ENCODE measurements at places on chromosomes 13 and 19.

DNA sequence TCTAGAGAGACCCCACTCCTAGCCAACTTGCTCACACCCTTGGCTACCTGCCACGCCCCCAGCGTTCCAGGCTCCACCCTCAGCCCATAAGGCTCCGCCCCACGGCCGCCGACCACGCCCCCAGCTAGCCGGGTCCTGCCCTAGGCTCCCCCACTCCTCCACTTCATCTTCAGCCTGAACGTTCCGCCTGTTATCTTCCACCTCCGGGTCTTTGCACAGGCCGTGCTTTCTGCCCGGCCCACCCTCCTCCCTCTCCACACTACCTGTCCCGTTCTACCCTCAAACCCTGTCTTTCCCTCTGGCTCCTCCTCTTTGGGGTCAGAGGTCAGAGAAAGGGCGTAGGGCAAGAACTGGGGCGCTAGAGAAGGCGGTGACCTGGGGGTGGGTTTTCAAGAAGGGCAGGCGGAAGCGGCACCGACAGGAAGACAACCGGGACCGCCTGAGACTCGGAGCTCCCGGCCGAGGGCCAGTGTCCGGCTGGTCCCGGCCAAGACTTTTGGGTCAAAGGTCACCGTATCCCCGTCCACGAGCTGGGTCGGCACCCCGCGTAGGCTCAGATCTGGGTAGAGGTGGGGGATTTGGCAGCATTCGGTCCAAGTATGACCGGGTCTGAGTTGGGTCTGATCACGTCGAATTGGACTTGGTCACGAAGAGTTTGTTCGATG is 2.2 kb downstream of the PDE4C start:
- DNase-seq, result no peak

- no peak for DNase-seq
Observed at GRCh38 chr19:55206664-55207500, 2.4 kb downstream of the PTPRH start.

GRCh38 chr13:42405665-42406390 is 133.9 kb downstream of the AKAP11 start:
- DNase-seq, result no peak

GRCh38 chr19:35816262-35816661 is 3.6 kb upstream of the PRODH2 start:
- no peak for DNase-seq

DNA sequence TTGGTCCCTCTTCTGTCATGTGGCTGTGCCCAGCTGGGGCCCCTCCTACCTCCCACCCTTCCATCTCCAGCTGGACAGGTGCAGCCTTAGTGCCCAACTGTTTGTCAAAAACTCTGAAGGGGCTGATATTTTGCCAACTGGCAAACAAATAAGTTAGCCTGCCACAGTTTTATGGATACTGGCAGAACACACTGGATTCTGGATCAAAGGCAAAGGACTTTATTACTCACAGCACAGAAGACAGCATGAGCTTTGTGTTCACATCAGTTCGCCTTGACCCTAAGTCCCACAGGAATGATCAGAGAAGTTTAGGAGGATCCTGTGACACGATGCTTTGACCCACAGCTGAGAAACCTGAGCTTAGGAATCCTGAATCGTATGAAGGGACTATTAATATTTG is 16.4 kb downstream of the KLK2 start:
- DNase-seq, result no peak

- no peak for DNase-seq
Observed at GRCh38 chr13:23580684-23581060, 10.5 kb downstream of the TNFRSF19 start.

- DNase-seq, result no peak
Observed at GRCh38 chr13:67996101-67996500, 766.0 kb upstream of the PCDH9 start.

DNA sequence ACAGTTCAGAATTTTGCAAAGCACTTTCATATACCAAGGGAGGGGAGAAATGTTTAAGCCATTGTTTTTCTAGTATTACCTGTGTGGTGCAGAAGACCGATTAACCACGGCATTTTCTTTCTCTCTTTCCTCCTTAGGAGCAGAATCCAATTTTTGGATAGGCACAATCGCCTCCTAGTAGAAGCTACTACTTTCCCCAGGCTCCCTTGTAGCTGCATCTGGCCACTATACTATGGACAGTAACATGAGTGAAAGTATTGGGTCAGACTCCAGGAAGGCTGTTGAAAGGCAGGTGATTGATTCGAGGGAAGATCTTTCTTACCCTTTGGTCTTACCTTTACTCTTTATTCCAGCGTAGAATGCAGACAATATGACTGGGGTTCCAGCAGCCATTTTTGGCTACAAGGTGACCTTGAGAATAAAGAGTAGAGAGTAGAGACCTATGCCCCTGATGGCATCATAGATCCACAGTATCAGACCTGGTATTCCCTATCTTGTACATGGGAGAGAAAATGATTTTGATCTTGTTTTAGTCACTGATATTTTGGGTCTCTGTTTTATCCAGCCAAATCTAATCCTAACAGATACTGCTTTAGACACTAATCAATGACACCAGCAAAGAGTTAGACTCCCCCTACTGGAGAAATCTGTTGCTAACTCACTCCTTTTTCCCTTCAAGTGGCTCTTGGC is 77.0 kb downstream of the LRRC63 start:
- no peak for DNase-seq

DNA sequence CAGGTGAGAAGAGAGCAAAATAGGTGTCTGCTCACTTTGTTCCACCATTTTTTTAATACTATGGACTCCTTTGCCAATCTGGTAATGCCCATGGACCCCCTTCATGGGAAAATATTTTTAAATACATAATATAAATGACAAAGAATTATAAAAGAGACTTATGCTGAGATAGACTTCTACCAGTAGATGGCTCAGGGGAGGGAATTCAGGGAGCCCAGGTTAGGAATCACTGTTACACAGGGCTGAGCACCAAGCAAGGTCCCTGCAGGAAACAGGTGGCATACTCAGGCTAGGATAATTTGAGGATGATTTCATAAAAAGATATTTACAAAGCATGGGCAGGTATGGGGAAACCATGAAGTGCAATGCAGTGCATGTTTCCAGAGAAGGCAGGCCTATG is 525.9 kb downstream of the FGF9 start:
- DNase-seq, result no peak

DNA sequence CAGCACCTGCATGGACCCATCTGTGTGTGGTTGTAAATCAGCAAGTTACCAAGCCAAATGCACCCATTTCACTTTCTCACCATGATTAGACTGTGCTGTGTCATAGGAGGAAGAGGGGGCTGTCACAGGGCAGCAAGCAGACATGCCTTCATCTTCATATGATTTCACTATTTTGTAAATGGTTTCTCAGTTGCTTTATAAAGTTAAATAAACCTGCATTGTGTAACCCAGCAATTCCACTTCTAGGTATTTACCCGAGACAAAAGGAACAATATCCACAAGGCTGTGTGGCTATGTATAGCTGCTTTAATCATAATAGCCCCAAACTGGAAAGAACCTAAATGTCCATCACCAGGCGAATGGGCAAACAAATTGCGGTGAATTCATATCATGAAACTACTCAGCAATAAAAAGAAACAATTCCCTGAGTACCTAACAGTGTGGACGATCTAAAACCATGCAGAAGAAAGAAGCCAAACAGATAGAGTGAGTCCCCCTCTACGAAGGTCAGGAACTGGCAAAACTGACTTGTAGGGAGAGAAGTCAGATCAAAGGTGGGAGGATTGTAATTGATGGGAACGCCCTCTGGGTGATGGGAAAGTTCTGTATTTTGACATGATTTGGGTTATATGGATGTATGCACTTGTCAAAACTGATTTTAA is 185.4 kb downstream of the COL4A1 start:
- DNase-seq, result no peak

- no peak for DNase-seq
Observed at GRCh38 chr19:55270172-55270942, 9.6 kb downstream of the HSPBP1 start.

DNA sequence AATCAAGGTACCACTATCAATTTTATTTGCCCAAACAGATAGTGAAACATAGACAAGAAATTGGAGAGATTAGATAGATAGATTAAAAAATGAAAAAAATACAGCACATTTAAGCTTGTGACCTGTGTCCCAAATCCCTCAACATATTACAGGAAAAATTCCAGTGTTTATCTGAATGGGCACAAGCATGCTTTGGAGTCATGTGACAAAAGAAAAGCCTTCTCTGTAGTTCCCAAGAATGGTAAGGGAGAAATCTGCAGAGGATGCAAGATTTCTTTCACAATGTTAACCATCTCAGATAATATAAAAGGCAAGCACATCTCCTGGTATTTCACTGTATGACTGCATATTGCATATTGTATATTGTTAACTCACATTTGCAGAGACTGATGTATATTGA is 168.0 kb downstream of the PCDH9 start:
- DNase-seq, result no peak

DNA sequence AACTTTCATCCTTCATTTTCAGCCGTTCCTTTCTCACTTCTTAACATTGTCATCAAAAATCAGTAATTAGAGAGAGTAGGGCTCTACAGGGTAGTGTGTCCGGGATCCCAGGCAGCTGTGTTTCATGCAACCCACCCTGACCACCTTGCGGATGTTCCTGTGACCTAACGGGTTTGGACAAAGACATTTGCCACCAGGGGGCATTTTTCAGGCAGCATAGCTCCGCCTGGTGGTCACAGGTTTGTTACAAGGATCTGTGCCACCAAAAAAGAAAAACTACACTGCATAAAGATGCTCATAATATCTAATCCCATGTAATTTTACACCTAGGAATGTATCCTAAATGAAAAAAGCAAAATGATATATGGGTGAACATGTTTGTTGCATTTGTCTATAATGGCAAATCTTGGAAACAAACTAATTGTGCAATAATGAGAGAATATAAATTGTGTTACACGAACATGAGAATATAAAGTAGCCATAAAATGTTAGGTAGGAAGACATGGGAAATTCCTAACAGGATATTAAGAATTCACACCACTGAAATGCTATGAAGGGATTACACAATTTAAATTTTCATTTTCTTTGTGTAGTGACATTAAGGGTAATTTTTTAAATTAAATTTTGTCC is 123.0 kb downstream of the SLC7A1 start:
- DNase-seq, result peak; percentile 8

- DNase-seq, result no peak
Observed at GRCh38 chr13:48923376-48923775, 52.3 kb upstream of the FNDC3A start.

DNA sequence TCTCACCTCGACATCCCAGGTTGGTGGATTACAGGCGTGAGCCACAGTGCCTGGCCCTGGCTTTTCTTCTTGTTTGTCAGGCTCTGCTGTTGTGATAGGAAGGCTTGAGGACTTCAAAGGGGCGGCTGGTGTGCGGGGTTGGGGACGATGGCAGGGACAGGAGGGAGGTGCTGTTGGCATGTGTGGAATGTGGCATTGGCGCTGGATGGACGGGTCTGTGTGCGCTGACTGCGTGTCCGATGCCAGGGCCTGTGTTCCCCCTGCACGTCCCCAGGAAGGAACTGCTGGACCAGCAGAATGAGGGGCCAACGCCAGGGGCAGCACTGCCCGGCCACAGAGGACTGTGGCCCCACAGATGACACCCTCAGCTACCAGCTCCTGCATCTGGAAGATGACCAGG is 12.7 kb upstream of the PTBP1 start:
- DNase-seq, result no peak

DNA sequence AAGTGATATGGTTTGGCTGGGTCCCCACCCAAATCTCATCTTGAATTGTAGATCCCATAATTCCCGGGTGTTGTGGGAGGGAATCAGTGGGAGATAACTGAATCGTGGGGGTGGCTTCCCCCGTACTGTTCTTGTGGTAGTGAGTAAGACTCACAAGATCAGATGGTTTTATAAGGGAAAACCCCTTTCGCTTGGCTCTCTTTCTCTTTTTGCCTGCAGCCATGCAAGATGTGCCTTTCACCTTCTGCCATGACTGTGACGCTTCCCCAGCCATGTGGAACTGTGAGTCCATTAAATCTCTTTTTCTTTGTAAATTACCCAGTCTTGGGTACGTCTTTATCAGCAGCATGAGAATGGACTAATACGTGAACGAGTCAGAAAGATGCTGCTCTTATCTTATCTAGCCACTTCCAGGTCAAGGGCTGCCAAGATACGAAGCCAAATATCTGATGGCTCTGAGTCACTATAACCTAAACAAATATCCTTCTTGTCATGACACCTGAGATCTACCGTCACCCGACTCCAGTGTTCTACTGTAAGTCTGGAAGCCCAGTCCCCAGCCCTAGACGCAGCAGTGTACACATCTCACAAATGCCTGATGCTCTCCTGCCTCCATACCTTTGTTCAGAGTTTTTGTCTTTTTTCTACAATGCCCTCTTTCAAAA is 45.9 kb downstream of the SLC15A1 start:
- no peak for DNase-seq

GRCh38 chr13:107964395-107964794 is 250.9 kb downstream of the LIG4 start:
- DNase-seq, result no peak

- DNase-seq, result no peak
Observed at GRCh38 chr19:48613024-48613851, 1.6 kb downstream of the FAM83E start.

DNA sequence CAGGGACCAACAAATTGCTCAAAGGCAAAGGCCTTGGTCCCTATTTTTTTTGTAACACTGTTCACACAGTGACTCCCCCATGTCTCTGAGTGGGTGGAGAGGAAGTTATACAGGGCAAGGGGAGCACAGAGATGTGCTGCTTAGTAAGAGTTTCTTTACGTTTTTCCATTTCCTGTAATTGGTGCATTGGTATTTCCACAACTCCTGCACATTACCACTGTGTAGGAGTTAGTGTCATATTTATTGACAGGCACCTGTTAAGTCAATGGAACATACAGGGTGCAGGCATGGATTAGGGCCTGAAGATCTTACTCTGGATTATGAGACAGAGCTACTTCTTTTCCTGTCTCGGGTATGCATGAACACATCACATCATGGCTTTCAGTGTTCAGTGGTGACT is 45.2 kb downstream of the SOX21 start:
- DNase-seq, result no peak

DNA sequence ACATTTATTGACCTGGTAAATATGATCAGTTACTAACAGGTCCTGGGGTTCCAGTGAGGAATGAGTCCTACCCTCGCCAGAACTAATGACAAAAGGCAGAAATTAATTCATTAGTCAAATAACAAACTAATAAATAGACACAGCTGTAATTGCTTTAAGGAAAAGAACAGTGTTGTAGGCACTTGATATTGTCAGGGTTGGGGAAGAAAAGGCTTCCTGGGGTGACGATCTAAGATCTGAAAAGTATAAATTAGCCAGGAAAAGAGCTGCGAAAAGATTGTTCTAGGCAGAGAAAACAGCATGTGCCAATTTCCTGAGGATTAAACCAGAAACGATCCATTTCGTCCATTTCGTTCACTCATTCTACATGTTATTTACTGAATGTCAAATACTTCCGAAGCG is 670 bp upstream of the CHAF1A start:
- no peak for DNase-seq
